ENCODE measurements at places on chromosomes 16 and 17.

GRCh38 chr17:46264456-46265198 is 30.3 kb upstream of the LRRC37A start:
- no peak for DNase-seq

DNA sequence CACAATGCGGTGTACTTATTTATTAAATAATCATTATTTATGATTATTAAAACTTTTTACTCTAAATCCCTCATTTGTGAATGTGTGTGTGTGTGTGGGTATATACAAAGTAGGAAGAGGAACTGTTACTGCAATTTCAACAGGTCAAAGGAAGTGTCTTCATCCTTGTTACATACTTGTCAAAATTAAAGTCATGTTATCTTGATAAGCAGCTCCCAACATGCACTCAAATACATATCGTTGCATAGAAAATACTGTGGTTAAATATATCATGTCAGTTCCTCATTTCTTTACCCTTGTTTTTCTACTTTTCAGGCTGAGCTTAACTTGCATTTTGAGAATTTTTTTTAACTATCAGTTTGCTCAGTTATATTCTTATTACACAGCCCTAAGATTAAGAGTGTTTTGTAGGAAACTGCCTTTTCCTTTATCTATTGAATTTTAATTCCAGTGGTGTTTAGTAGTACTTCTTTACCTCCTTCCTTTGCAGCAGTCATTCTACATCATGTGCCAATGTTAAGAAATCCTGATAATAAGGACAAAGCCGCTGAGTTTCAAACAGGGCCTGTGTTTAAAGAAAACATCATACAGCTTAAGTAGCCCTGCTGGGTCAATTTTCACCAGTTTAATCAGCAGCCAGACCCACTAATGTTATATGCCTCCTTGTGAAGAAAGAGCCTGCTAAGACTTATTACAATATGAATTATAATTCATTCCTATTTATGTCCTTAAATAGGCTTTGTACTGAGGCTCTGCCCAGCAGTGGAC is 7.2 kb downstream of the EFCAB5 start:
- DNase-seq, result no peak

DNA sequence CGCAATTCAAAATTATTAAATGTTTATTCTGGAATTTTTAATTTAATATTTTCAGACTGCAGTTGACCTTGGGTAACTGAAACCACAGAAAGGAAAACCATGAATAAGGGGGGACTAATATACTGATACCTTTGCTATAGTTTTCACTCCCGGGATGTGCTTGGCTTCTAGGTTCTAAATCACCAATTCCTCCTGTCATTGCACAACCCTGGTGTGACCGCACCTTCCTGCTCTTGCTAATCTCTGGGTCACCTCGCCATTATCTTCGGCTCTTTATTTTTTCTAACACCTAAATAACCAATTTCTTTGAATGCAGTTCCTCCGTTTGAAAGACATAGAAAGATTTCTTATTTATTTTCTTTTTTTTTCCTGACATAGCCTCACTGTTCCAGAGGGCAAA is 634.5 kb upstream of the GOT2 start:
- DNase-seq, result no peak

DNA sequence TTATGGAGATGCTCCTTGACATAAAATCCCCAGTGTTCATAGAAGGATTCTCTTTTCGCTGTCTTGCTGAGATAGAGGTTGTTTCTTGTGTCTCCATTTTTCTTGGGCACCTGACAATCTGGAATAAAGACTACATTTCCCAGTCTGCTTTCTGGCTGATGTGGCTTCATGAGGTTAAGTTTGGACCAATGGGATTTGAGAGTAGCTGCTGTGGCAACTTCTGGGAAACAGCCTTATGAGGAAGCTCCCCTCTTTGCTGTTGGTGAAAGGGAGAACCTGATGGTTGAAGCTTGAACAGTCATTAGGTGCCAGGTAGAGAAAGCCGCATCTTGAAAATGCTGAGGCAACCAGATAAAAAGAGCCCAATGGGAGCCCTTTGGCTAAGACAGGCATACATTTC is 24.4 kb downstream of the HS3ST4 start:
- no peak for DNase-seq

DNA sequence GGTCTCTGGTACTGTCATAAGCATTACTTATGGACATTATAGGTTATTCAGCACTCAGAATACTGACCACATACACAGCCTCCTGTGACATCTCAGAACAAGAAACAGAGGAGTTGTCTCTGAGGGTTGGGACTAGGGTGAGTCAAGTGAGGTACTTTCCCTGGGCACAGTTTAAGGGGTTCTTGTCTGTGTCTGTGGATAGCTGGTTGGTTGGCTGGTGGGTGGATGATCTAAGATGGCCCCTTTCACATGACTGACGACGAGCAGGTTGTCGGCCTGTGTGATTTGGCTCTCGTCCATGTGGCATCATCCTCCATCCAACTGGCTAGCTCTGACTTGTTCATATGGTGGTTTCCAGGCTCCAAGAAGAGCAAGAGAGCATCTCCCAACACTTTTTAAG is 163.9 kb downstream of the PRKCB start:
- DNase-seq, result no peak

- DNase-seq, result no peak
Measured at GRCh38 chr16:5541356-5541755, 443.8 kb upstream of the EEF2KMT start.

DNA sequence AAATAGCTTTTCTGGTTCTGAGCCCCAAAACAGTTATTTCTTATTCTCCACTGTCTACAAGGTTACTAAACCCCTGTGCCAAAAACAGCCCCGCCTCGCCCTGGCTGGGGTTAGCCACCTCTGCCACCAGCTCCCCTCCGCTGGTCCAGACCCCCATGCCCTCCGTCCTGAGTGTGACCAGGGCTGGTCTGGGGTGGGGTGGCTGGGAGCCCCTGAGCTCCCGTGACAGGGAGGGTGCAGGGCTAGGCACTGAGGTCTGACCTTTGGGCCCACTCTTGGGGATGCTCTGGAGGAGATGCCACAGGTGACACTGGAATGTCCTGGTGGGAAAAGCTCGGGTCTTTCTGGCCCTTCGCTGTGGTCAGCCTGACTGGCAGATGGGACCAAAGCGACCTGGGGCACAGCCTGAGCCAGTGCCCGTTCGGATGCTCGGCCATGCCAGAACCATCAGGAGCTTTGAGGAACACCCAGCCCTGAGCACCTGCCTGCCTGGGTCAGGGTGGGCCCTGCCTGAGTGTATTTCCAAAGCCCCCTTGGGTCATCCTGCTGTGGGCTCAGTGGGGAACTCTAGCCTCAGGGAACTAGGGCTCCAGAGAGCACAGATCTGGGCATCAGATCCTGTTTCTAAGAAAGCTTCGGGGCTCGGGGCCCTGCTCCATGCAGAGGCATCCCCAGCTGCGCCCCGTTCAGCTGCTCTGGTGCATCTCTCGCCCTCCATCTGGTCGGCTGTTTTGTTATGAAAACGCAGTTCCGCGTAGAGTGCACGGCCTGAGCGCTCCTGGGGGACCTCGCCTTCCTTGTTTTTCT is 72.1 kb upstream of the GNG13 start:
- DNase-seq, result no peak

DNA sequence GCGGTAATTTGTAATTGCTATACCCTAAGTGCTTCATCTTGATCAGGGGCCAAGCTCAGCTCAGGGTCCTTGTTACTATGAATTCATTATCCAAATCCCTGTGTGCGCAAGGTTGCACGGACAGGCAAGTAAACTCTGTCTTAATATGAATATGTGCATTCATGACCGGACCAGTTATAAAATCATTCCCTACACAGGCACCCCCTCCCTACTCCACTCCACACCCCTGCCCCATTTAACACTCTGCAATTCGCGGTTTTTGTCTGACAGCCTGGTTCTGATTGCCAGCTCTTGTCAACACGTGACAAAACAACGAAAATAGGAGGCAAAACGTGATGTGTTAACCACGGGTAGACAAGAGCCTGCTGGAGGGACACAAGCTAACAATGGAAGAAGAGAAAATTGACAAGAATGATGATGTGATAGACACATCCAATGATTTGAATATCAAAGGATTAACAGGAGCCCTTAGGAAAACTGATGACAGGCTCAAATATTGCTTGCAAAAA is 76.5 kb downstream of the CACNG3 start:
- DNase-seq, result no peak

DNA sequence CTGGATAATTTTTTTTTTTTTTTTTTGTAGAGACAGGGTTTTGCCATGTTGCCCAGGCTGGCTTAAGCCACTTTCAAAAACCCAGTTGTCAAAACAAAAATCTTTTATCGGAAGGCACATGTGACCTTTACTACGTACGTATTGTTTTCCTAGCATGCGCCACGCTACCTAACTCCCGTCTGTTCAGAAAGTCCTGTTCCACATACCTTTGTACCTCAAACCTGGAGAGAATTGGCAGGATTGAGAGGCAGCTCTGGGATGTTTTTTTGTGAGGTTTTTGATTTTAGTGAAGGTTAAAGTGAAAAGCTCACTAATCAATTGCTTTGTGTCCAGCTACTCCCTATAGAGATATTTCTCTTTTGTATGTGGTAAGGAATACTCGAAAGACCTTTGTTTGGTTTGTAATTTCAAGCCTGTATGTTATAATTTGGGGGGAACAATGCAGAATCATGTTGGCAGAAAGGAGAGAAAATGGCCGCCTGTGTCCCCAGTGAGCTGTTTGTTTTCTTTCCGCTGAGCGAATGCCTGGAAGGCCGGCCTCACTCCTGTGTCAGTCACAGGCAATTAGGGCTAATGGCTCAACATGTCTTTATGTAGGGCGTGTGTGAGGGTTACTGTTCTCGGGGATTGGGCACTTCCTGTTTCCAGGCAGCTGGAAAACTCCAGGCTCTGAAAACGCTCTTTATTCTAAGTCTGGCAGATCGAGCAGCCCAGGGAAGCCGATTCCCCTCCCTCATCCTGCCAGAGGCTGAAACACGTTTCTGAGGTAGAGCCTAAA is 60.8 kb upstream of the CLEC18A start:
- DNase-seq, result no peak

DNA sequence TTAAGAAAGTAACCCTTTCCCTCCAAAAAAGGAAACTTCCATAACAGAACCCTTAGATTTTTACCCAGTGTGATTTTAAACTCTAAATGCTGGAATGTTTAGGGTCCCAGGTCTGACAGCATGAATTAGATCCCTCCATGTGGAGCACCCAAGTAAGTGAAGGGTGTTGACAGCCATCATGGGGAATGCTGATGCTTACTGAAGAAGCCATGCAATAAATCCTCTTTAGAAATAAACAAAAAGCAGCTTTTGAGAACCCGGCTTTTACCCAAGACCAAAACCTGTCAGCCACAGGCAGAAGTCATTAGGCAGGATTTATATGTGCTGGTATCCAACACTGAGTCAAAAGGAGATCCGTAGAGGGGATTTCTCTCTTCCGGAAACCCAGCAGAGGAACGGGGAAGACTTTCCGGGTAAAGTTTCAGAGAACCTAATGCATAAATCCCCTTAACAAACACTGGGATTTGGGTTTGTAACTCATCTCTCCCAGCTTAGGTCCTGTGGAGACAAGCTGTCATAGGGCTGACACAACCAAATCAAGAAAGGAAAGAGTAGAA is 287.5 kb downstream of the IRX3 start:
- no peak for DNase-seq

- DNase-seq, result no peak
Measured at GRCh38 chr17:40174514-40174913, 2.8 kb upstream of the RAPGEFL1 start.

DNA sequence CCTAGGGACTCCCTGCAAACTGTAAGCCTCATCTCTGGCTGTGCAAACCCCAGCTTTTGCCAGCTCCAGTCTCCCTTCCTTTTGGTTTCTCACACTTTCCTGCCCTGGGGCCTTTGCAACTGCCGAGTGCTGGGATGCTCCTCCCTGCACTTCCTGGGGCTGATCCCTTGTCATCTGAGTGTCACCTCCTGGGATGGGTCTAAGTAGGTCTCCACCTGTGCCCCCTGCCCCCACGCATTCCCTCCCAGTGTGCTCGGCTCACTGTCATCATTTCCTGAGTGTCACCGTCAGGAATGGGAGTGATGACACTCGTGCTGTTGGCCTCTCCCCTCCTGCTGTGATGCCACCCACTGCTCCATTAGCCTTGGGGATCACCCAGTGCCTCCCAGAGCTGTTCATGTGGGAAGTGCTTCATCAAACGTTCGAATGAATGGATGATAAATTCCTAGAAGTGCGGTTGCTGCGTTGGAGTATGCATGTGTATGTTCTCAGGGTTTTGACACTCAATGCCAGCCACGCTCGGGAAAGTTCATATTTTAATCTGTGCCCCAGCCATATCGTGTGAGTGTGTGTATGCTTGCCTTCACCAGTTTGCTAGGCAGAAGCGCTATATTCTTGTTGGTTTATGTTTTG is 189.9 kb downstream of the NTN1 start:
- DNase-seq, result no peak

DNA sequence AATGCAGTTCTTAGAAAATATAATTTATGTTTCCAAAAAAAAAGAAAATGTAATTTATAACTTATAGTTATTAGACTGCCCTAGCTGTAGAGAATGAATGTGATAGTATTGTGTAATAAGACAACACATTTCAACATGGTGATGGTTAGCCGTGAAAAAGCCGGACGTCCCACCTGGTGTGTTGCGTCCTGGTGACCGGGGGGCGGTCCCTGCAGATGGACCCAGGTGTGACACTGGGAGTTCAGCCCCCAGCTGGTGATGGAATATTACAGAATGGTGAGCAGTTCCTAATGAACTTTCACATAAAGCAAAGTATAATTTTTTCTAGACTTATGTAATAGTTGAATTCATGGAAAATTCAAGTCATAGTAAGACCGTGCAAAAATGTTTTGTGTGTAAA is 132.8 kb downstream of the LAT start:
- DNase-seq, result no peak

DNA sequence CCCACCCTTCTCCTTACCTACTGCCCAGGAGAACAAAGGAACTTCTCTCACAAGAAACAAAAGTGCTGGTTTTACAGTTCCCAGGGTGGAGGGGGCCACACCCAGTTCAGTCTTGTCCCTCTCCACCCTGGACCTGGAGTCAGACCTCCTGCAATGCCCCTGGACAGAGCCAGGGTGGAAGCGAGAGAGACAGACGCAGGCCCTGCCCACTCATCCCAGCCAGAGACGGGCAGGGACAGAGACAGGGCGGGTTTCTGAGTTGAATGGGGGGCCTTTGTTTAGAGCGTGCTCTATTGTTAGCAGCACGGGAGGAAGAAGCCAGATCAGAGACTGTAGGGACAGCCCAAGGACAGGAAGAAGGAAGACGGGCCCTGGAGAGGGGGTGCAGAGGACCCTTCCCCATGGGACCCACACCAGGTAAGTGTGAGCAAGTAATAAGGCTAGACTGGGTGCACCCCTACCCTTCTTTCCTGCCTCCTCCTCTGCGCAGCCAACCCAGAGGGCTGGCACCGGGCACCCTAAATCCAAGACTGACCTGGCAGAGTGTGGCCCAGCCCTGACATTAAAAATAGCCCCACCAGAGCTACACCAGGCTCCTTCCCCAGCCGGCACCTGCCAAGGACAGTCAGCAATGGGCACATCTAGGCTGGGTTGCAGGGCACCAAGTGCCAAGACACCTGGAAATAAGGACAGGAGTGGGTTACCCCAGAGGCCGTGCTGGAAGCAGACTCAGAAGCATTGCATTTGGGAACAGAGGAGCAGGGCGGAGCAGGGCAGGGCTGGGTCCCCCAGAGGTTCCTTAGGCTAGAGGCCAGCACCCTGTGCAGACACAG is 10.9 kb downstream of the JUP start:
- DNase-seq, result no peak

GRCh38 chr17:18960241-18960665 is 8.3 kb downstream of the SLC5A10 start:
- no peak for DNase-seq

GRCh38 chr17:20228860-20229259 is 219.7 kb downstream of the SPECC1 start:
- no peak for DNase-seq

GRCh38 chr16:27564224-27564623 is 14.3 kb downstream of the KATNIP start:
- DNase-seq, result no peak

- DNase-seq, result no peak
Measured at GRCh38 chr17:42276359-42276608, at the start of gene STAT5B. TSS of gene STAT5B (minus strand) at chr17:42276391. CDS start at chr17:42232127, 44,264 bp downstream.

Data from LNCaP clone FGC (cell line).